Lower leg skin (tissue), 4 donors: ENCODE measurements at places on chromosomes 5 and 9. TPM values are rescaled to one million over a fixed set of nuclear protein-coding genes. Genes with fewer than 3 reads are reported as not detected.

GRCh38 chr9:84701801-84702200 lies 32.3 kb downstream of the NTRK2 start:
- DNase-seq = no peak

DNA sequence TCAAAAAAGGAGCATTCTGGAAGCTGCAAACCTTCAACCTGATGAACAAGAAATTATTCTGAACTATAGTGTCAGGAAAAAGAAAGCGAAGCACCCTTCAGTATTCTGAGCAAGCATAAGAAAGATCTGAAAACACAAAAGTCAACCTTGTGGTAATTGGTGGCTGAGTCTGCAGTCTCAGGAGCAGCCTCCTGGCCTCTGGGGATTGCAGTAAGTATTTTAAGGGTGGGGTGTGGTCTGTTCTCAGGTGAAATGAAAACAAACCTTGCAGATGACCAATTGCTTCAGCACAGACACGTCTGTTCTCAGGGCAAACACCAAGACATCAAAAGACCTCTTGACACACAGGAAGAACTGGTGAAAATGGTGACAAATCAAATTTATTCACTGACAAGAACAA lies 147.8 kb upstream of the RAPGEF1 start:
- DNase-seq = no peak

- no peak for DNase-seq
Measured at GRCh38 chr9:27475057-27475595, 49.0 kb upstream of the IFNK start.

GRCh38 chr9:24382566-24382965 lies 163.1 kb downstream of the IZUMO3 start:
- DNase-seq = no peak

DNA sequence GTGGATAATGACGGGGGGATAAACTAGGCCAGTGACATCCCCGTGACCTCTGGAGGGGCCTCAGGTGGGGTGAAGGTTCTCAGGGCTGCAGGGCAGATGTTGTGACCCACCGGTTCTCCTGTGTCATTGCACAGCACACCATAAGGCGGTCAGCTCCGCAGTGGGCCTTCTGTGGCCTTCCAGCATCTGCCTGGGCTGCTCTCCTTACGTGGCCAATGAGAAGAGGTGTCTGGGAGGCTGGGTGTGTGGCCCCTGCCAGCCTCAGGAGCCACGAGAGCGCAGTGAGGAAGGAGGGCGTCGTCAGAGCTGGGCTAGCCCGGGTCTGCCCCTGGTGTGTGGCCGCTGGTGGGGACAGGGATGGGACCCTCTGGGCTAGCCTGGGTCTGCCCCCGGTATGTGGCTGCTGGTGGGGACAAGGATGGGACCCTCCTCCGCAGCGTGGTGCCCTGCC lies 48.7 kb downstream of the COL5A1 start:
- no peak for DNase-seq

DNA sequence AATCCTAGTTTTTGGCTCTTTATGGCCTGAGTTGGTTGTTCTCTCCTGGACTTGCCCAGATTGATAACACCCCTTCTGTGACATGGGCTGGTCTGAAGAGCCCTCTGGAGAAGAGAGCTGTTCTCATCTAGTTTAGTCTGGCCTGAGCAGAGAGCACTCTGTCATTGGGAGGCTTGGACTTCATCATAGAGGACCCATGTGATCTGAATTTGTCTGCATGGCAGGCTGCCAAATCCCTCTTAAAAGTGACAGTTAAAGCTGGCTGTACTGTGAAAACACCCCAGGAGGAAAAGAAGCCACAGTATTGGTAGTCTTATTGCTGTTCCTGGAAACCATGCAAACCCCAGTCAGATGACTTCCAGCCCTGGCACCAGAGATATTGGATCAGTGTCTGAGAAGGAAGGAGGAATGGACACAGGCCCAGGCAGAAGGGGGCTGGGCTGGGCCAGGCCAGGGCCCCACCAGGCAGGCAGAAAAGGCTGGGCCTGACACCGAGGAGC lies 3.7 kb upstream of the WDR31 start:
- DNase-seq = peak; percentile 95

- DNase-seq = peak; percentile 92
Measured at GRCh38 chr9:136978073-136978864, 965 bp downstream of the PTGDS start.

GRCh38 chr5:149760854-149761187 lies 30.7 kb downstream of the PPARGC1B start:
- DNase-seq = no peak

DNA sequence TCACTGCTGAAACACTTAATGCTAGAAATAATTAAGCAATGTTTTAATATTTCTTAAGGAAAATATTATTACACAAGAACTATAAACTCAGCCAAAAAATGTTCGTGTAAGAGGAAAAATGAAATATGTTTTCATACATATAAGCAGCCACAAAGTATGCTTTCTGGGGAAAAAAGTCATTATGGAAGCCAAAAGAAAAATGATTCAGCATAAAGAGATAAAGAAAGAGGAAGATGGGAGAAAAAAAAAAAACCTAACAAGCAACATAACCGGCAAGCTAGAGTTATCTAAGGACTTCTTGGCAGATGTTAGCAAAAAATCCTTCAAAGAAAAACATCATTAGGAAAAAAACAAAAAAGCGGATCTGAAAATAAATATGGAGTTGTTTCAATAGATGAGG lies 179.1 kb downstream of the MUSK start:
- DNase-seq = no peak

GRCh38 chr9:75539523-75539922 lies 350.9 kb upstream of the PCSK5 start:
- no peak for DNase-seq

DNA sequence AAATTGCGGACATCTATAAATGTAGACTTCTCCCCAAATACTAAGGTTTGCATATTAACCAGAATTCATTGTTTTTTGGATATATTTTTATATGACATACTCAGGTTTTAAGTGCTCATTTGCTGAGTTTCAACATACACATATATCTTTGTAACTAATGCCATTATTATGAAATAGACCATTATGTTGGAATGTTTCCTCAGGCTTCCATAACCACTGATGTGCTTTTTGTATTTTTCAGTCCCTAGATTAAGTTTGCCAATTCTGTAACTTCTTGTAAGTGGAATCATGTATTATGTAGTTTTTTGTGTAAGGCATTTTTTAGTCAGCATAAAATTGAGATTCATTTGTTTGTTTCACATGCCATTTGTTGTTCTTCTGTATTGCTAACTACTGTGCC lies 32.1 kb downstream of the HSPA4 start:
- DNase-seq = no peak

- no peak for DNase-seq
Measured at GRCh38 chr5:127518319-127518621, 830 bp downstream of the PRRC1 start.

DNA sequence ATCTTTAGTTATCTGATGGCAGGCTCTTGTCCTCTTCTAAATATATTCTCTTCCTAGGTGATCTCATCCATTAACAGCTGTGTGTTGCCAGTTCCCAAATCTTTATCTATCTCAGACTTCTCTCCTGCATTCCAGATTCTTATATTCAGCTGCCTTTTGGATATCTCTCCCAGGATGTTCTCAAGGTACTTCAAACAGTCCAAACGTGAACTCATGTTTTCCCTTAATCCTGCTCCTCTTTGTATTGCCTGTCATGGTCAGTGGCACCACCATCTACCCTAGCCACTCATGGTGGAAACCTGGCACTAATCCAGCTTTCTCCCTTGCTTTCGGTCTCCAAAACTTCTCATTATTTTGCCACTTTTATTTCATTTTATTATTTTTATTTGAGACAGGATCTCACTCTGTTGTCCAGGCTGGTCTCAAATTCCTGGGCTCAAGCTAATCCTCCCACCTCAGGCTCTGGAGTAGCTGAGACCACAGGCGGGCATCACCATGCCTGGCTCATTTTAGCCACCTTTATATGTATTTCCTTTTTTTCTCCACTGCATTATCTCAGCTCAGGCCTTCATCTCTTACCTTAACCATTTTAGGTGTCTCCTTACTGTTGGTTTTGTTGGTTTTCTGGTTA lies 3.8 kb downstream of the ZFYVE16 start:
- no peak for DNase-seq

- DNase-seq = no peak
Measured at GRCh38 chr9:112349008-112349333, 15.6 kb upstream of the PTBP3 start.

DNA sequence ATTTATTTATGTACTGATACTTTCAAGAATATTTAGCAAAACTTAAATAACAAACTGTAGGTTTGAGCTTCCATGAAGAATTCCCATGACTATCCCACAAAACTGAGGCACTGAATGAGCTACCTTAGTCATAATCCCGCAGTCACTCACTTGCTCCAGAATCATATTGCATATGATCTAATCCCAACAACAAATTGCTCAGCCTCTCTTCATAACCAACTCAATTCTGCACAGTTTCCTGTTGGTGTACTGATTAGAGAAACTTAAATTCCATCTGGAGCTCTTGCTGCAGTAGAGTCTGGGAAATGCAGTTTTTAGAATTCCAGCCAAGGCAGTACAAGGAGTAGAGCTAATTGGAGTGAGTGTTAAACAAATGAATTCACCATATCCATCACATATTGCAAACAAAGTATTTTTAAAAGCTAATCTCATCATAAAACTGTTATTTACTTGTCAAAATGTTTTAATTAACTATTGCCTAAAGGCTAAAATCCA lies 35.7 kb upstream of the CDH18 start:
- DNase-seq = no peak

DNA sequence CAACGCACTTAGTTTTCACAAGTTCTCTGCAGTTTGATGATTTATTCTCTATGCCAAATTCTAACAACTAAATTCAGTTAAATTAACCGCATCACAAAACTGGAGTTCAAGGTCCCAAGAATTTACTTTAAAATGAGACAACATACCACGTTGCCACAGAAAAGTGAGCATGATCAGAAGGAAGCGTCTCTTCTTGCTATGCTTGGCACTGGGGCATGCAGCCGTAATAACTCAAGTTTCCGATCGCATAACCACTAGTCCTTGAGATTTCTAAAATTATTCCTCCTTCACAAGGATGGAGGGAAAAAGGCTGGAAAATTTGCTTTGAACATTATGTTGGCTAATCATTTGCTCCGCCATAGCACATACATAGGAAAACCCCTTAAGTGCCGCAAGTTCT lies 13.9 kb downstream of the NFIB start:
- DNase-seq = no peak

GRCh38 chr5:145908206-145908960 lies 28.0 kb upstream of the SH3RF2 start:
- no peak for DNase-seq

GRCh38 chr5:73861313-73861988 lies 235.5 kb downstream of the ARHGEF28 start:
- no peak for DNase-seq

- DNase-seq = no peak
Measured at GRCh38 chr5:1805736-1806135, 4.5 kb downstream of the NDUFS6 start.

GRCh38 chr5:135840959-135841358 lies 6.5 kb downstream of the SLC25A48 start:
- no peak for DNase-seq

GRCh38 chr9:114709636-114710035 lies 27.6 kb upstream of the TEX48 start:
- no peak for DNase-seq

GRCh38 chr5:143229896-143230675 lies 173.4 kb downstream of the NR3C1 start:
- DNase-seq = peak; percentile 51

GRCh38 chr5:150159741-150160179 lies 4.1 kb upstream of the PDGFRB start:
- no peak for DNase-seq

DNA sequence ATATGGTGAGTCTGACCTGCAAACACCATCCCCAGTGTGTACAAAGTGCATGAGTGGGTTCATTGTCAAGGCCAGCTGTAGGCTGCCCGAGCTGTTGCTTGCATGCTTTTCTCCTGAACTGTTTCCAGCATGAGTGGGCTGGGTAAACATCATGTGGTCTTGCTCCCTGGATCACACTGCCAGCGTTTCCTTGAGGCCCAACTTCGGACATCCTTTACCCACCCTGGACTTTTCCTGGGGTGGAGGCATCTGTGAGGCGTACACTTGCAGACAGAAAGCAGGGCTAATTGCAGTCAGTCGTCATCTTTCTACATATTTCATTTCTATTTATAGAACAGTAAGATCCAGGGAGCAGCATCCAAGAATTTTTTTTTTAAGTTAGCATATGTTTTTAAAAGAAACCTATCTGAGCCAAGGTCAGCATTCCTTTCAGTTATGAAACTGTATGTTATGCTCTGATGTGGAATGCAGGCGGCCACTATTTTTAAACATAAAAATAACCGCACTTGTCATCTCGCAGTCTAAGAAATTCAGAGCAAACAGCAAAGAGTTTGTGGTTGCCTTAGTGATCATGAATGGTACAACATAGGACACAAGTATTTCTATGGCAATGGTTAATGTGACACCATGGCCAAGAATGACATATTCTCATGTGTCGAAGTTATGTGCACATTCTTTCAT lies 106.5 kb upstream of the DMRT1 start:
- no peak for DNase-seq

DNA sequence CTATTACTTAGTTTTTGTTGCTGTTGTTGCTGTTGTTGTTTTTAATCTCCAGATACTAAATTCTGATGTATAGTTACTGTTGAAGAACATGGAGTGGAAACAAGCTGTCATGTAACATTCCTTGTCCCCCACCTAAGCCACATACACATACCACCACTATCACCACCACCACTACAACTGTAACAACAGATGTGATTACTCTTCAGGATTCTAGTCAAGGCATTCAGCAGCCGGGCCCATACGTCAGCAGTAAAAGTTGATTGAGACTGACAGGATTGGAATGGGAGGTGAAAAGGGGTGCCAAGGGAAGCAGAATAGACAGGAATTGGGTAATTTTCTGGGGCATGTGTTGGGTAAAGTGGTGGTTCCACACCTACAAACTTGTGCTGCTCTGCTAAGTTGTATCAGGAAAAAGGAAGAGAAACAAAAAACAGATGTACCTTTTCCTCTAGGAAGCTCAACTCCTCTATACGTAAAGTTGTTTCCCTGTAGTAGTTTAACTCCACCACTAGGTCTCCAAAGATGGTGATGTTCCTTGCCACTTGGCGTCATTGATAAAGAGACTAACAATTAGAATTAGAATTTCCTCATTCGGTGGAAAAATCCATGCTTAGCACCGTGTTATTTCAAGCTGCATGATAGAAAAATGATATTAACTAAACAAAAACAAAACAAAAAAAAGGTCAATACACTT lies 138.6 kb downstream of the ARRDC3 start:
- DNase-seq = no peak

GRCh38 chr5:131812371-131813160 lies 15.7 kb upstream of the FNIP1 start:
- no peak for DNase-seq

Gene C7
- 7.8 TPM for total RNA-seq

Gene MRPL36
- total RNA-seq = 45.3 TPM

Gene MACIR
- total RNA-seq = 6.5 TPM

Gene CDO1
- 7.4 TPM for total RNA-seq

Gene EPB41L4B
- 15.4 TPM for total RNA-seq

Gene BTNL9
- total RNA-seq = 14.3 TPM

Gene S1PR3
- total RNA-seq = 3.1 TPM

Gene FANCG
- total RNA-seq = 11.1 TPM

Gene NR2F1-AS1
- 1.7 TPM for total RNA-seq

Gene ARAP3
- 4.2 TPM for total RNA-seq

Gene SLC25A2
- total RNA-seq = 0.67 TPM

Gene LTC4S
- 14.8 TPM for total RNA-seq

Gene TIGD6
- 5.5 TPM for total RNA-seq

Gene ZNF300
- 1.1 TPM for total RNA-seq

Gene SNX24
- 21.0 TPM for total RNA-seq

Gene ENTREP1
- 17.6 TPM for total RNA-seq

Gene GHR
- total RNA-seq = 23.1 TPM

Gene IFNE
- not detected for total RNA-seq

Gene PCDHA4
- 0.58 TPM for total RNA-seq
